ENCODE measurements at places on chromosomes 4 and X.

- no peak for DNase-seq
Measured at GRCh38 chr4:185020293-185020808, 2.1 kb downstream of the HELT start.

DNA sequence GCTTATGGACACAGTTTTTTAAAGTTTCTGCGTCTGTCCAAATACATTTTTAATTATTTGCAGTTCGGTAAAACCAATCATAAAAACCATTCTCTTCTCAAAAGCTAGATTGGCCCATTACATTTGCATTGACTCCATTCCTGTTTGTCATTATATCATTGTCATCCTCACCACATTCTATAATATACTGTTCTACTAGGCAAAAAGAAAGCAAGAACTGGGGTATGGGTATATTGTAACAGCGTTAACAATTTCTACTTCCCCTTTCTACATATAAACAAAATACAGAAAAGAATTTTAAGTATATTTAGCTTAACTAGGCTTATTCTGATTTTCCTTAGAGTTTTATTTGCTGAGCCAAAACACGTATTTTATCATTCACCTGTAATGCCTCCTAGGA is 91.8 kb downstream of the RAP1GDS1 start:
- no peak for DNase-seq

GRCh38 chr4:152117933-152118507 is 357.2 kb upstream of the GATB start:
- no peak for DNase-seq

DNA sequence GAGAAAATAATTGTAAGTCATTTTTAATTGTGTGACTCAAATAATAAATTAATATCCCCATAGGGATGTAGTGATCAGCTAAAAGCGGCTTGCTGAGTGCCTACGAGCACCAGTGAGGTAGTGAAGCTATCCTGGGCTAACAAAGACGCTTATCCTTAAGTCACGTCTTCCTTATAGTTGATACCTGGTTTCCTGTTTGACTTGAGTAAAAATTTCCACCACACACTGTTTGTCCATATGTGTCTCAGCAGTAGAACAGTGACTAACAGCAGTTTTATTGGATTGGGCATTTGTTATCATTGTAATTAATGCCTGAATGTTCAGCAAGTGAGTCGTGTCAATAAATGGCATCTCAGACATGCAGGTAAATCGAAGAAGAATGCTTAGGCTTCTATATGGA is 241.1 kb downstream of the GRXCR1 start:
- no peak for DNase-seq

GRCh38 chr4:132866616-132867015 is 282.5 kb upstream of the PCDH10 start:
- DNase-seq = no peak
